ENCODE measurements at places on chromosomes 4 and X.

DNA sequence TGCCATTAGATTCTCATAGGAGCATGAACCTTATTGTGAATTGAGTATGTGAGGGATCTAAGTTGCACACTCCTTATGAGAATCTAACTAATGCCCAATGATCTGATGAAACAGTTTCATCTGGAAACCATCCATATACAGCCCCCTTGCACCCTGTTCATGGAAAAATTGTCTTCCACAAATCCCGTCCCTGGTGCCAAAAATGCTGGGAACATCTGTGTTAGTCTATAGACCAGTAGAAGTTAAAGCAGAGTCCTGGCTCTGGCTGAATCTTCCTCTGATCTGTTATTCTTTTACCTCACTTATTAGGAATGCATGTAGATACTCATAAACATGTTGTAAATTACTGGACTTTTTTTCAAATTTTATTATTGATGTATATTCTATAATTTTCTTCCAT lies 29.2 kb downstream of the SULT1B1 start:
- no peak for DNase-seq

DNA sequence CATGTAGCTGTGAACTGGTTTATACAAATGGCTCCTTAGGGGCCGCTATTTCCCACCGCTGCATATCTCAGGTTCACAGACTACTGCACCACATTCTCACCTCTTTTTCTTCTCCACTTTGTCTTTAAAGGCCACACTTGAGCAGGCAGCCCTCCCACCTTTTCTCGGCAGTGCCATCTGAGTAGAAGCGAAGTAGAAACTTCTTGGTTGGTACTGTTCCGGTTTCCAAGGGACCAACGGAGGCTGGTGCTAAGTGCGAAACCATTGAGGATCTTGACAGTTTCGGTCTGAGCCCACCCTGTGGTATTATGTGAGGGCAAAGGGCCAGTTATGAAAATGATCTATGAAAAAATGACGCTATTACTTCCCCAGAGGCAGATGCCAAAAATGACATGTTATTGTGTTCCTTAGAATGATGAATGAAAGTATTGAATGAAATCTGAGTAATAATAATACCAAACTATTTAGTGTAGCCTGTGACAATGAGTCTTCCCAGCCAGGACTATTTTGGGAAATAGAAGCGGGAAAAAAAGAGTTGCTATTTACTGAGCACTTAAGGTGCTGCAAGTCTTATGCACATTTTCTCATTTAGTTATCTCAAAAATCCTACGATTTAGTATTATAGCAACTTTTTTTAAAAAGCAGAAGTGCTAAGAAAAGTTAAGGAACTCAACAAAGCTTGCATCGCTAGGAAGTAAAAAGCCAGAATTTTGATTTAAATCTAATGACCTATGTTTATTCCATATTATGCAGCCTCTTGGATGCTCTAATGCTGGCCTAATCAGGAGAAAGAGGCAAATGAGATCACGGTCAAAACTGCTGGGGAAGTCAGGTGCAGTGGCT lies 29.6 kb upstream of the CHRNA9 start:
- DNase-seq: peak; percentile 51

DNA sequence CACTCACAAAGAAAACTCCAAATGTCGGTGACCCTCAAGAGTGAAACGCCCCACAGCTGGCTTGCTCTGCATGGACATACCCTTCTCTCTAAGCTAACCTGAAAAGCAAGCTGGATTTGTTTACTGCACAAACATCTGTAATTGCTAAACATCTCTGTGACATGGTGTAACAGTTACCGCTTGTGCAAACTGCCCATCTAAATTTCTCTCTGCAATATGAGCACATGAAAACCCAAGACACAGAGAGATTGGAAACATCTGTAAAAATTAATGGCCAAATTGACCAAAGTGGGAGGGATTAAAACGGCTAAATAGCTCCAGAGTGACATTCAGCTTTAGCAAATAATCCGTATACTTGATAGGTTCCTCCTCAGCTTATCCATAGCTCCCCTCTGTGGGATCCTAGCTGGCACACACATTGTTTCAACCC lies 155.0 kb upstream of the MAP3K15 start:
- no peak for DNase-seq

DNA sequence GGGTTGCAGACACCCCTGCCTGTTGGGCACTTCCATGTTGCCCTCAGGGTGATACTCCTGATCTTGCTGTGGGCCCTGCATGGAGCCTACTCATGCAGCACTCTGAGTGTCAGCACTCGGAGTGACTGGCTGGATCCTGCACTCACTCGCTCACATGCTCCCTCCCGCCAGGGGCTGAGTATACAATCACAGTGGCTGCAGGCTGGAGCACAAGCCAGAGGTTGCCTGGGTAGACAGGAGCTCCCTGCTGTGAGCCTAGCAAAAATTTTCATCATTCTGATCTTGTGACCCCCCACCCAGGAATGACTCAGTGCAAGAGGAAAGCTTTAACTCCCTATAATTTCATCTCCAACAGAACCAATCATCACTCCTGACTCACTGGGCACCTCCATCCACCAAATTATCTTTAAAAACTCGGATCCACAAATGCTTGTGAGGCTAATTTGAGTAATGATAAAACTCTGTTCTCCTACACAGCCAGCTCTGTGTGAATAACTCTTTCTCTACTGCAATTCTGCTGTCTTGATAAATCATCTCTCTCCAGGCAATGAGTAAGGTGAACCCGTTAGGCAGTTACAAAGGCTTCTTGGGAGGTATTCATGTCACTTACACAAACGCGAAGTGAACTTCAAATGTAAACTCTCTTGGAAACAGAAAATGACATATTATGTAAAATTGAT lies 1180.8 kb upstream of the PABPC4L start:
- no peak for DNase-seq

GRCh38 chr4:4270529-4270928 lies 19.4 kb downstream of the LYAR start:
- DNase-seq: no peak

DNA sequence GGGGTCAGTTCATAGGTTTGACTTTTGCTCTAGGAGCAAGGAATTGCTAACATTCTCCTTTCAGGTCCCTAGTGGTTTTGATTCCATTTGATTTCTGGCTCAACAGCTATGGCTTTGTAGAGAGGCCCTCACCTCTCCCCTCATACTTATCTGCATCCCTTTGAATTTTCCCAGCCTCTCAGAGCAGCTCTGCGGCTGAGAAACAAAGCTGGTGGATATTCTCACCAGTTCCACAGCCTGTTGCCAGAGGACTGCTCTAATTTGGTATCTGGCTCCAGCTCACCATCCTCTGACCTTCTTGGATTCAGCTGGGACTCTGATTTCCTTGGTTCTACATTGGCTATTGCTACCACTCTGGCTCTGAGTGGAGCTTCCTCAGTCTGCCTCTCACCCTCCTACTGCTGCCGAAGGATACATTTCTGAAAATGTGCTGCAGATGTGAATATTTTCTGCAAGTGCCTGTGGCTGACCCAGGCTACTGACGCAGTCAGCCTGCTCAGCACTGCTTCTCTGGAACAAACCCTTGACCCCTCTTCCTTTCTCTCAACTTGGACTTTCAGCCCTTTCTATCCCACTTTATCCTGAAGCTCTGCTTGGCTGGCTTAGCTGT lies 110.9 kb upstream of the ENPEP start:
- DNase-seq: no peak

- no peak for DNase-seq
Observed at GRCh38 chr4:100170986-100171385, 19.3 kb downstream of the DDIT4L start.

DNA sequence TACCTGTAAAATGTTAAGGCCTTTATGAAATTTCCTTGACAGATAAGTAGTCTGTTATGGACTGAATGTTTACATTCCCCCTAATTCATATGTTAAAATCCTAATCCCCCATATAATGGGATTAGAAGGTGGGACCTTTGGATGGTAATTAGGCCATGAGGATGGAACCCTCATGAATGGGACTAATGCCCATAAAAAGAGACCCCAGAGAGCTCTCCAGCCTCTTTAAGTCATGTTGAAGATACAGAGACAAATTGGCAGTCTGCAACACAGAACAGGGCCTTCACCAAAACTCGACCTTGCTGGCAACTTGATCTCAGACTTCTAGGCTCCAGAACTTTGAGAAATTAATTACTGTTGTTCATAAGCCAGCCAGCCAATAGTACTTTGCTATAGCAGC lies 1344.5 kb upstream of the PCDH7 start:
- no peak for DNase-seq

DNA sequence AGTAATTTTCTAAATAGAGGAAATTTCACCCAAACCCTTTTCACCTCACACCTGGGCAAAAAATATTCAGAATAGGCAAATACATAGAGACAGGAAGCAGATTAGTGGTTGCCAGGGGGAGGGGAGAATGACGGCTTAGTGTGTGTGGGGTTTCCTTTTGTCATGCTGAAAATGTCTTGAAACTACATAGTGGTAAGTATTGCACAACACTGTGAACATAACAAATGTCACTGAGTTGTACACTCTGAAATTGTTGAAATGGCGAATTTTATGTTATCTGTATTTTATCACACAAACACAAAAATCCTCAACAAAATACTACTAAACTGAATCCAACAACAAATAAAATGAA lies 60.7 kb upstream of the PLAC1 start:
- no peak for DNase-seq

DNA sequence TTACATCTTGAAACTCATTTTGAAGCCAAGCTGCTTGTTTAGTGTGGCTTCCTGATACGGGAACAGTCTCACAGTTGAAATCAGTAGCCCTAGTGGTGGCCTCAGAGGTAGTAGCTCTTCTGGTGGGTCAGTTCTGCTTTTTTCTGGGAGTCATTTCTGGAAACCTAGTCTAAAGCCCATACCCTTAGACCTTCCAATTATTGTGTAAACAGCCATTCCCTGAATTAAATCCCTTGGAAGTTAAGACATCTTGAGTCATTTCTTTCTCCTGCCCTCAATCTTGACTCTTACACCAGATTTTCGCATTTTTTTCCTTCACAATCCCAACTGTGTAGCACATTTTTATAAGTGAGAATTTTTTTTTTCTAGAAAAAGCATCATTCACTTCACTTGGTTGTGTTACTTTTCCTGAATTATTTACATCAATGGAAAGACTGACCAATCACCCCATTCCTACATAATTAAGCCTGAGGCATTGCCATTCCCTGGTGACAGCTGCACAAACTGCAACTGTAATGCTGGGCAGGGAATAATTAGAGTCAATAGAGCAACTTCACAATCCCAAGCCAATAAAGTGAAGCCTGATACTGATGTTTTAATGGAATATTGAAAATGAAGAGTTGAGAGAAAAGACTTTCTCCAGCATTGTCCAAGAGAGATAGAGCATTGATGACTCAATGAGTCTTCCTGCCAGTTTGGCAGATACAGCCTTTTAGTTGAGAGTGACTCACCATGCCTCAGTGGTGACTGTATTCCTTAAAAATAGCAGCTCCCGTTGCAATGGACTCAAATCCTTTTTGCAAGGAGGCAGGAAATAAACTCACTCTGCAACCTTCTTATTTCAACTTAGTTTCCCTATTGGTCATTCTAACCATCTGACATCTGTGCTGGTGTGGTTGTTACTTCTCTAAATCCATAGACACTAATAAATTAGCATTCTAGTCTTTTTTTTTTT lies 13.0 kb upstream of the SEPSECS start:
- DNase-seq: peak; percentile 7

GRCh38 chr4:141763374-141763773 lies 127.0 kb downstream of the IL15 start:
- DNase-seq: no peak

GRCh38 chr4:55396308-55397125 lies 760 bp downstream of the TMEM165 start:
- DNase-seq: peak; percentile 53

DNA sequence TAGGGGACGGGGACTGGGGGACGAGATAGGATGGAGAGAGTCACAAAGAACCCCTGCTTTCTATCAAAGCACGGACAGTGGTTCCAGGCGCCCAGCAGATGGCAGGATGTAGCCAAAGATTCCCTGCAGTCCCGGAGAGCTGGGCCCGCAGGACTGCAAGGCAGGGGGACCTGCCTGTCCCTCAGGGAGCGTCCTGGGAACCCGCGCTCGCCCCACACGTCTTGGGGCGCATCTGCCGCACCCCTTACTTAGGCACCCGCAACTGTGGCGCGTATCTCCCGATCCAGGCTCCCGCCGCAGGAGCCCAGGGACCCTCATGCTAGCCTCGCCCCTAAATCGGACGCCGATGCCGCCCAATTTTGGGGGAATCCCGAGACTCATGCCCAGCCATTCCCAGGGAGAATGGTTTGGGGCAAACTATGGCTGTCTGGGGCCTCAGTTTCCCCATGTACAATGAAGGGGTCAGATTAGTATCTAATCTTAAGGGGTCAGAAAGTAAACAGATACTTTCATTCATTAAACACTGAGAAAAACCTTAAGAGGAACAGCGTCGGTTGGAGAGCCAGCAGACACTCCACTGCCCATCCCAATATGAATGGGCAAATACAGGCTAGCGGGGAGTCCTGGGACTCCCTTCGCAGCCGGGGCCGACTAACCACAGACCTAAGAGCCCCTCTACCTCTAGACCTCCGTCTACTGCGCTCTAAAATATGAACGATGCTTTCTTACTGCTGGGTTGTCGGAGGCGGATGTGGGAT lies 581 bp upstream of the STK32B start:
- DNase-seq: peak; percentile 79

DNA sequence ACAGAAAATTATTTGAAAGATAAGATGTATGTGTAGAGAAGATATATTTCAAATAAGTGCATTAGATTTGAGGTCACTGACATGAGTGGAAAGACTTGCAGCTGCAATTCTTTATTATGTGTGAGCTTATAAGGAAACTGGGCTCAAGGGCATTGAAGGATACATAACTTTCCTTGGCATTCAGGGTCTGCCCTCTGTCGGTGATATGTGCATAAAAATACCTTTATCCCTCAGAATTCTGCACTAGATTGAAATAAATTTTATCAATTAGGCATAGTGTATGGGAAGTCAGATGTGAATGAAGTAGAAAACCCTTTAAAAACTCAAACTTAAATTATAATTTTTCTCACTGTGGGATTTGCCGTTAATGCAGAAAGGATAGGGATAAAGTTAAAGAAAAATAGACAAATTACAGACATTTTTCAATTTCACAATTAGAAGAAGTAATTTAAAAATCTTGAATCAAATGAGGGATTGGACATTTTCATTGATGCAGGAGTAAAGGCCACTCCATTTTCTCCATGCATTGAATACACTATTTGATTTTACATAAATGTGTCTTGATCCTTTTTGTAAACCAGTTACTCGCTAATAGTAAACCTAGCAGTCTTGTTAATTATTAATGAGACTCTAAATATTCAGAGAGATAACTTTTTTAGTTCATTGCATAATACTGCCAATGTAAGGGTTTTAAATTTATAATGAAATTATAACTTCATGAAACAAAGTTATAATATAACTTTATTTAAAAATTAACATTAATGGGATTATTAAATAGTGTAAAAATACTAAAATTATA lies 21.0 kb upstream of the ETNPPL start:
- DNase-seq: no peak

DNA sequence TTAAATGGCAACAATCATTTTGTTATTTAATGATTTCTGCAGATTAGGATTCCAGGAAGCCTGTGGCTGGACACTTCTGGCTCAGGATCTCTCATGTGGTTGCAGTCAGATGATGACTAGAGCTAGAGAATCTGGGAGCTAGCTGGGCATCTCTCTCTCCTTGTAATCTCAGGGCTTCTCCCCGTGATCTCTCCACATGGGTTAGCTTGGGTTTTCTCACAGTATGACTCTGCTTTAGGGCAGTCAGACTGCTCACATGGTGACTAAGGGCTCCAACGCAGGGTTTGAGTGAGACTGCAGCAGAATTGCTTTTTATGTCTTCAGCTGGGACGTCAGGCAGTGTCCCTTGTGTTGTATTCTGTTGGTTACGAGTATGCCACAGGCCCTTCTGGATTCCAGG lies 361.4 kb downstream of the CBLL2 start:
- DNase-seq: no peak
